Suprapubic skin (tissue), 4 donors: ENCODE measurements at places on chromosomes 3 and 15. TPM values are rescaled to one million over a fixed set of nuclear protein-coding genes. Genes with fewer than 3 reads are reported as not detected.

Gene CKMT1A
- 51.0 TPM for total RNA-seq

Gene LPCAT4
- total RNA-seq = 105 TPM

Gene CACNA1D
- total RNA-seq = 28.2 TPM

GRCh38 chr3:157195965-157196364 lies 36.0 kb upstream of the CCNL1 start:
- DNase-seq = no peak

DNA sequence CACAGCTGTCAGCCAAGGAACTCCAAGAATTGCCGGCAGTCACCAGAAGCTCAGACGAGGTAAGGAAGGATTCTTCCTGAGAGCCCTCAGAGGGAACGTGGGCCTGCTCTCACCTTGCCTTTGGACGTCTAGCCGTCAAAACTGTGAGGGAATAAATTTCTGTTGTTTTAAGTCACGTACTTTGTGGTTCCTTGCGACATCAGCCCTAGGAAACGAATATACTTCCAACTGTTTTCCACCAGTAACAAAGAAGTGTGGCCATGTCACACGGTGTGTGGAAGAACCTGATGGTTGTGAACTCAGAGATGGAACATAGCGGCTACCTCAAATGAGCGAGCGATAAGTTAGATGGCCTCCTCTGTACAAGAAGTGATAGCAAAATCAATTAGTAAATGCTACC lies 41.0 kb upstream of the B3GNT5 start:
- no peak for DNase-seq

- no peak for DNase-seq
These were observed 245.7 kb downstream of the XXYLT1 start for GRCh38 chr3:195025056-195025883.

DNA sequence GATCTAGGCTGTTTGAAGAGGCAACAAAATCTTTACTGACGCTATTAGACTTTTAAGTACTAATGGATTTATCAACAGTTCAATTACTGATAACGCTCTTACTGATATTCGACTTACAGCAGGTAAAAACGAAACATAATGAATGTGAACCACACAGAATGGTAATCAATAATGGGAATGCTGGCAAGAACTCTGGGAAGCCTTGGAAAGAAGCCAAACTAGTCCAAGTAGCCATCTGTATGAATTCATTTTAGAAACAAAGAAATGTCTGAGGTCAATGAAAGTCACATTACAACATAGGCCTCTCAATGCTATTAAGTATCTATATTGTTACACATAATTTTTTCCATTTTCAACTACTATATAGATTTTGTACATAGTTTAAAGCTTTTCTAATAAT lies 130.0 kb downstream of the DMXL2 start:
- no peak for DNase-seq

- DNase-seq = no peak
These were observed 558.5 kb upstream of the CFAP20DC start for GRCh38 chr3:59608356-59608755.

- no peak for DNase-seq
These were observed 16.0 kb downstream of the DZIP3 start for GRCh38 chr3:108605491-108605890.

DNA sequence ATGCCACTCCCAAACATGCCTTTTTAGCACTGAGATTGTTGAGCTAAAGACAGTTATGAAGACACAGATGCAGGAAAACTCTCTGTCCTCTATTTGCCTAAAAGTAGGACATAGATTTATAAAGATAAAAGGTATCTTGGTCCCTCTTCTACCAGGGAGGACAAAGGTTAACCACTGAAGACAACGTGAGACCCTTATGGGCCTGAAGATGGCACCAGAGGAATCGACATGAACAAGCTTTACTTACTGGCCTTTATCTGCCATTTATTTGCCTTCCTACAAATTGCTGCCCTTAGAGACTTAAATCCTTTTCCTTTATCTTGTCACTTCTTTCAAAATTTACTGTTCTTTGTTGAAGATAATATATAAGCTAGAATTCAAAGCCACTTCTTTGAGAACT lies 109.7 kb upstream of the FAM3D start:
- no peak for DNase-seq

DNA sequence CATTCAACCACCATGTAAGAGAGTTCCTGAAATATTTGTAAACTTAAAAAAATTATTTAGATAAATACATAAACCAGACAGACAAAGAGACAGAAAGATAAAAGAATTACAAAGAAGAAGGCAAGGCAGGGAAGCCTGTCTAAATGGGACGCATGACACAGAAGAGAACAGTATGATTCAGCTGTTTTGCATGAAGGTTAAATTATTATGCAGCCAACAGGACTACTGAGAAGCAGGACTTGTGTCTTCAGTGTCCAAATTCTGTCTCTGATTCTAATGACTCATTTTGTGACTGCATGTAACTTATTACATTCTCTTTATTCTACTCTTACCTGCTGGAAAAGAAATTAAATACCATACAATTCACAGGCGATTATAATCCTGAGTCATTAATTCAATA lies 340.4 kb upstream of the KCNMB2 start:
- no peak for DNase-seq

GRCh38 chr3:17336291-17336690 lies 406.1 kb downstream of the TBC1D5 start:
- no peak for DNase-seq

GRCh38 chr3:5260992-5261501 lies 73.5 kb downstream of the EDEM1 start:
- no peak for DNase-seq
